ENCODE measurements at places on chromosomes 4 and X.

DNA sequence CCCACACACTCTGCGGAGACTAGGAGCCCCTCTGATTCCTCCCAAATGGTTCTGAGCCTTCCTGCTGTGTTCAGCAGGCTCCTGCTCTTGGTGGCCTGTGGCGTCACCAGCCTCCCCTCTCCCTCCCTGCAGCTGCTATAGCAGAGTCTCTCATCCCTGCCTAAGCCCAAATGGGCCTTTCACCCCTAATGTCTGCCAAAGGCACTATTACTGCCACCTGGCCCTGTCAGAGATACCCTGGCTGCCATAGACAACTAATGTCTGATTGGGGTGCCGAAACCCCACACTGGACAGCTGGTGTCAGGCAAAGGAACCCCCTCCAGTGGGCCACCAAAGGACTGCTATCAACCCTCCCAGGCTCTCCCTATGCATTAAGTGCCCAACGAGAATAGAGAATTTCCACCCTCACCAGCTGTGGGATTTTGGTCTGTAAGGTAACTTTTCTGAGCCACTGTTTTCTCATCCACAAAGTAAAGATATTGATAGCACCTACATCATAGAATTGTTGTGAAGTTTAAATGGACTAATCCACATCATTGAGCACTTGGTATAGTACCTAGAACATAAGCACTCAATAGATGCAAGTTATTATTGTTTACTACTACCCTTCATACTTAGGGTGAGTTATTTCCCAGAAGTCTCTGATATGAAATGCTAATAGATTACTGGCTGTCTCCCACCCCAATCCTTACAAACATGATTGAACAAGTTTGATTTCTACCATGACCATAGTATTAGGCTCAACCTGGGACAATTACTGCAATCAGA lies 421.3 kb downstream of the MID1IP1 start:
- DNase-seq, result no peak

GRCh38 chr4:158621729-158622128 lies 50.0 kb downstream of the C4orf46 start:
- no peak for DNase-seq

DNA sequence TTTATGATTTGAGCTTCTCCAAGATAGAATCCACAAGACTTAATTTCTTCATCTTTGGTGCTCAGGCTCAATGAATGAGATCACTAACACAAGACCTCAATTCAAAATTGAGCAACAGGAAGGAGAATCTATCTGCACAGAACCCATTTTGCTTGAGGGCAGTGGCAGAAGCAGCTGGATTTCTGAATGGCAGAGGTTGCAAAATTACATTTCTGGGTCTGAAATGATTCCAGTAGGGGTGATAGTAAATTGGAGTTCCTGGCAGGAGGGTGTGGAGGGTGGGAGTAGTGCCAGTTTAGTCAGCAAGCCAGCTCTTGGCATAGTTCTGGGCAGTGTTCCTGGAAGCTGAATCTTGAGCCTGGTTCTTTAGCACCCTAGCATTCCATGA lies 281.1 kb downstream of the SLC7A11 start:
- no peak for DNase-seq

- DNase-seq, result no peak
Observed at GRCh38 chrX:132375941-132376340, 112.9 kb downstream of the MBNL3 start.

DNA sequence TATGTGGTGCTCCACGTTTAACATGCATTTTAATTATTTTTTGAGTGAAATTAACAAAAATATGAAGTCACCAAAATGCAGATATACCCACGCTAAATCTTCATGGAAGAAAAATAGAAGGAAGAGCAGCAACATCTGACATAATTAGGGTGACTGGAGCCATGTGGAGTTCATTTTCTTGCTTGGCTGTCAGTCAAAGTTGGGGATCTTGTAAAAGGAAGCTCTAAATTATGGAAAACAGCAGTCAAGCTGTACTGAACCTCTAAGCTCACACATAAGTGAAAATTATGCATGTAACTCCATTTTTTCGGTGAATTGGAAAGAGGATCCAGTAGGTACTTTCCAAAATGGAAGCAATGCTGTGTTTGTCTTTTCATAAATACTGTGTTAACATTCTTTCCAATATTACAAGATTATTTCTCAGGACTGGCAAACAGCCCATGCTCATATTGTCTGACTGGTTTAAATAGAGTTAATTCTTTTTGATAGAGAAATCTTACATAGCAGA lies 9.7 kb upstream of the PDGFC start:
- DNase-seq, result no peak

GRCh38 chr4:111362941-111363361 lies 740.1 kb upstream of the PITX2 start:
- DNase-seq, result no peak
